D721Med (cell line): ENCODE measurements at places on chromosomes 5 and 9.

DNA sequence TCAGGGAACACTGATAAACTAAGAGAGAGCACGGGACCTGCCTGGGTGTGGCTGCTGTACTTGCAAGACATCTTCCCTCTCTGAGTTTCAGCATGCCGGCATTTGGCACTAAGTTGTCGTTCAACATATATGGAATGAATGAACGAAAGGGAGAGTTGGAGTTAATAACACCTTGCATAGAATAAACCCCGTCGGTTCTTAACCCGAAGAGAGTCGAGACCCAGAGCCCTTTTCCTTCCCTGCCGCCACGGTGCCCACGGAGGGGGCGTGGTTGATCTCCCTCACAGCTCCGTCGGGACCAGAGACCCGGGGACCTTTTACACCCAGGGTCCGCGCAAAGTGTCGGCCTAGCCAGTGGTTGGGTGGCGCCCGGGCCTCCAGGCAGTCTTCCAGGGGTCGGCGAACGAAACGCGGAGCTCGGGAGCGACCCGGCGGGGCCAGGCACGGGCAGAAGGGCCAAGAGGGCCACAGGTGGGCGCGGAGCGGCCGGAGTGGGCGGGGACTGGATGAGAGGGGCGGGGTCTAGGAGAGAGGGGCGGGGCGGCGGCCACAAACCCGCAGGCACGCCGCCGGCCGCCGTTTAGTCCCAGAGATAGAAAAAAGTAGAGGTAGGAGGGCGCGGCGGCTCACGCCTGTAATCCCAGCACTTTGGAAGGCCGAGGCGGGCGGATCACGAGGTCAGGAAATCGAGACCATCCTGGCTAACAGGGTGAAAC, 735 bp upstream of the RPL26L1 start:
- DNase-seq = peak; percentile 72

- DNase-seq = no peak
Observed at GRCh38 chr9:91589101-91589553, 165.5 kb upstream of the NFIL3 start.

DNA sequence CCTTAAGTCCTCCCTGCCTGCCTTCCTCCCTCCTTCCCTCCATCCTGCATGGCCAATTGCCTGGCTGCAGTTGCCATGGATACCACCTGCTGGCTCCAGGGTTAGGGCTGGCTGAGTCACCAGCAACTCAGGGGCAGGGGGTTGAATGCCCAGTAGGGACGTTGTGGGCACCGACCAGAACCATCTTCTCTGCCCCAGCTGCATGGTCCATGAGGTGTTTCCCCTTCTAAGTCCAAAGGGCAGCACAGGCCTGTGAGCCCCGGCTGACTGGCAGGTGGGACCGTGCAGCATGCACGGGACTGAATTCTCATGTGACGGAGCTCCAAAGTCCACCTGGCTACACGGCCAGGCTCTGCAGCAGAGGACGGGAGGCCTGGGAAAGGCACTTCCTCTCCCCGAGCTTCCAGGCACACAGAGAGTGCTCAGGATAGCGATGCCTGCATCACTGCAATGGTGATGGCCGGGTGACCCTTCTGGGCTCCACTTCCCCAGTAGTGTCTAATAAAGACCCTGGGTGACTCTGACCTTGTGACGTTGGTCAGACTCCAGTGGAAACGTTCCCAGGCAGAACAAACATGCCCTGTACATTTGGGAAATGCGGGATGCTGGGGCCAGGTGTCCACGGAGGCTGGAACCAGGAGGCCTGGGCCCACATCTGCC, 5.7 kb downstream of the ASS1 start:
- no peak for DNase-seq

DNA sequence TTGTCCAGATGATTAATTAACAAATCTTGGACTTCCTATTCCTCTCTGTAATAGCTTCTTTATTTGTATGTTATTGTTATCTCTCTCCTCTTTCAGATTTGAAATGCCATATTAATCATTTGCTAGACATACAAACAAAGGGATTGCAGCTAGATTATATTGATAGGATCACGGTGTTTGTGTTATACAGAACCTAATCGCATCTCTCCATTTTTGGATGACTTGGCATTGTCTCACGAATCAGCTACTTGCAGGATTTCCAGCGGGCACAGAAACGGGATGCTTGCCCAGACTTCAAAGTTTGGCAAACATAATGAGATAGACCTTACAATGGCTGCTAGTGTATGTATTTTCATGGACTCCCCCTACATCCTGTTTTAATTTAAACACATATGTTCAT, 368.1 kb downstream of the TLE4 start:
- no peak for DNase-seq

DNA sequence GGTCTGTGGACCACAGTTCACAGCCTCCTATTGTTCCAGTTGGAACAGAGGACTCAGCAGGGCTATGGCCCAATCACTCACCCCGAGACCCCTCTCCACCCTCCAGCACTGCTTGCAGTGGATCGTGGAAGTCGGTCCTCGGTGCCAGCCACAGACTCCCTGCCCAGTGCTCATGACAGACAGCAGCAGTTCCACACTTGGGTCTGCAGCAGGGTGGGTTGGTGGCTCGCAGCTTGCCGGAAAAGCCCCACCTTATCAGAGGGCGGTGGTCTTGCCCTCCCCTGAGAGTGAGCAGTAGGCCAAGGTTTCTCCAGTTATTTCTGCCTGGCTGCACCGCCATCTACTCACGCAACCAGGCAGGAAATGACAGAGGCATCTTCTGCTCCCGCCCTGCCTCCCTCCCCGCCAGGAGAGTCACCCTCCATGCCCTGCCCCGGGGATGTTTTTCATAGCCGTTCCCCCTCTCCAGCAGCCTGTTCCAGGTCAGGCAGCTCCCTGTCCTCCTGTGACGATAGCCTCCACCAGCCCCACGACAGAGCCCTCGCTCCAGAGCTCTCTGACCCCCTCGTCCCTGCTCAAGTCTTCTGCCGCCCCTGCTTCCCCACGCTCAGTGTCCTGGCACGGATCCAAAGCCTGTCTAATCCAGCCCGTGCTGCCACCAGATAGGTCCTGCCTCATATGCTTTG, 34.5 kb downstream of the UNC5A start:
- DNase-seq = peak; percentile 46

DNA sequence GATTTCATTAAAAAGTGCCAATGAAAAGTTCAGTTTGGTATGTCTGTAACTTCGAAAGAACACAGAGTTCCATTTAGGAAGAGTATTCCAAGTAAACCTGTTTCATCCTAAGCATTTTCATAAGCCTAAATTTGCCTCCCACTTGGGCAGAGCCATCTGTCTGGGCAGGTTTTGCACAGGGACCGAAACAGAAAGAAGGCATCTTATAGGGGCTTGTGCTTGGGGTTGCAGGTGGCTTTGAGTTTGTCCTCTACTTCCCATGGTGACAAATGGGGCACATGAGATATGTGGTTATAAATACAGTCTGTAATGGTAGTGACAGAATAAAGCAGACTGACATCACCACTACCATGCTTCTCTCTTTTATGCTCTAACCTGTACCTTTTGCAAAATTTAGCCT, 63.7 kb downstream of the MCTP1 start:
- DNase-seq = no peak

GRCh38 chr9:112331674-112331952, 1.8 kb downstream of the PTBP3 start:
- DNase-seq = no peak

- DNase-seq = no peak
Observed at GRCh38 chr5:56671571-56671970, 143.8 kb upstream of the MAP3K1 start.

- DNase-seq = no peak
Observed at GRCh38 chr5:132751444-132751843, 4.2 kb downstream of the CCNI2 start.

DNA sequence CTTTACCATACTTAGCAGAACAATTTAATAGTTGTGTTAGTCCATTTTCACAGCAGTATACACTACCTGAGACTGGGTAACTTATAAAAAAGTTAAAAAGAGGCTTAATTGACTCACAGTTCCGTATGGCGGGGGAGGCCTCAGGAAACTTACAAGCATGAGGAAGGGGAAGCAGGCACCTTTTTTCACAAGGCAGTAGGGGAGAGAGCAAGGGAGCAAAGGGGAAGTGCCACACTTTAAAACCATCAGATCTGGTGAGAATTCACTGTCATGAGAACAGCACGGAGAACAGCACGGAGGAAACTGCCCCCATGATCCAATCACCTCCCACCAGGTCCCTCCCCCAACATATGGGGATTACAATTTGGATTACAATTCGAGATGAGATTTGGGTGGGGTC, 269.9 kb downstream of the MTRR start:
- DNase-seq = no peak

GRCh38 chr9:2765250-2765880, 48.1 kb downstream of the KCNV2 start:
- DNase-seq = no peak

DNA sequence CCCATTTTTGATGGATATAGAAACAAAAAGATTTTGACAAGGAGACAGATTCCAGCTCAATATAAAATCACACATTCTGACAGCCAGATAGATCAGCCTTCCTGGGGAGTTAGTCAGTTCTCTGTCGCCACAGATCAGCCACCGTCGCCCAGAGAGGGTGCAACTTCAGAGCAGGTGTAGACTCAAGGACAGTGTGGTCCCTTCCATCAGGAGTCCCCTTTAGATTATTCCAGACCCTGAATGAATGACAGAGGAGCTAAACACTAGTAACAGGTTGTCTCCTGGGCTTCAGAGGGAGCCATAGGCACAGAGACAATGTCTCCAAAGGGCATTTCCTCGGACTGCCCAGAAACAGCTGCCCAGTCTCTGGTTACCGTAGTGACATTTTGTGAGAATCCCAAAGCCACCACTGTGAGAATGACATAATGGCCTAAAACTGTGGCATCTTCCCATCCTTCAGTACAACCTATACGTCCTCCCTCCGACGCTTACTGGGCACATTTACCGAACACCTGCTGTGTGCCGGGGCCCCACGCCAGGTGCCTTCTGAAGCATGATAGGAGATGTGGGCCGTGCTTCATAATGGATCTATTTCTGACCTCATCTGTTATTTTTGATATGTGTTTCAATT, 47.4 kb upstream of the SLC2A8 start:
- no peak for DNase-seq

DNA sequence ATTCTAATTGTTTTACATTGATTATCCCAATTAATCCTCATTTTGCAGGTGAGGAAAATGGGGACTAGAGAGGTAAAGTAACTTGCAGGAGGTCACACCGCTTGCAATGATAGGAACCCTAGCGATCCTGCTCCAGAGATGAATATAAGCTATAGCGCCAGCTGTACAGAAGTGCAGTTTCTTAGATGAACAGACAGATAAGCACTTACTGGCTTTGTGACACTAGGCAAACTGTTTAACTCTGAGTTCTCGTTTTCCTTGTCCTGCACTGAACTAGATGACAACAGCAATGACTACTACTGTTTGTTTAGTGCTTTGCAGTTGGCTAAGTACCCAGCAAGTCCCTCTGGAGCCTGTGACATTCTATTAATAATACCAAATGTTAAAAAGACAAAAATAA, 11.1 kb downstream of the LHX6 start:
- no peak for DNase-seq

DNA sequence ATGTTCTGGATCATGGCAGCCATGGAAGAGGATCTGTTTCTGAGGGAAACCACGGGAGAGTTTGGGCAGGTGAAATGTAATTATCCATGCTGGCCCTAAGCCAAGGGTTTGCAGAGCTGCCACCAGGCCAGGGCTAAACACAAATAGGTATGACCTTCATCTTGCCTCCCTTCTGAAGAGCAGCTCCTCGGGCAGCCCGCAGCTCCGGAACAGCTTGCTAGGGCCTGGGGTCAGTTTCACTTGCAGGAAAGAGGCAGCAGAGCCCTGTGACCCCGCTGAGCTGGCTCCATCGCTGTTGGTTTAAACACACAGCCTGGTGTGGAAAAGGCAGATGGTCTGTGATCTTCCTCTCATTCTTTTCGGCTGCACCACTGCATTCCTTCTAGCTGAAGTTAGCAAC, 141.4 kb downstream of the TMEM38B start:
- no peak for DNase-seq

- no peak for DNase-seq
Observed at GRCh38 chr5:132500931-132501628, 10.5 kb upstream of the IRF1 start.

DNA sequence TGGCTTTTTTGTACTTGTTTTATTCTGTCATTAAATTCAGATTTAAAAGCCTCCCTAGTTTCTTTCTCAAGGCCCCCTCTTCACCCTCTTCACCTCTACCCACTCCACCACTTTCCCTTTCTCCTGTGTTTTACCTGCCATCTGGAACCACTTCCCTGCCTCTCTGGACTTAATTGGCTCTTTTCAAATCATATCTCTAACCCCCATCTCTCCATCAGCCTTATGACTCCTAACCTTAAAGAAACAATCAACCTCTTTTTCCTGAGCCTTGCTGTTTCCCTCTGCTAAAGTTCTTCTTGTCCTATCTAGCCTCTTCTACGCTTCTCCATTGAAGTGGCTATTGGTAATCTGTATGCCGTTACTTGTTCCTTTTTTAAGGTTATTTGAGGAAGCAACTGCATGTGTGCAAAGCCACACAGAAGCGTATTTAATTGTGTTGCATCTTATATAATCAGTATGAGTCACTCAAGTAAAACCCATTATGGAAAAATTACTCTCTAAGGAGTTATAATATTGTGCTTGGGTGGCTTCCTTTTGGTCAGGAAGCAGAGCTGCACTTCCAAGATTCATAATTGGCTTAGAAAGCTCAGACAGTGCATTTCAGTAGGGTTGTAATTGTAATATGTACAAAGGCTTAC, 653.6 kb upstream of the ITGA1 start:
- DNase-seq = no peak

DNA sequence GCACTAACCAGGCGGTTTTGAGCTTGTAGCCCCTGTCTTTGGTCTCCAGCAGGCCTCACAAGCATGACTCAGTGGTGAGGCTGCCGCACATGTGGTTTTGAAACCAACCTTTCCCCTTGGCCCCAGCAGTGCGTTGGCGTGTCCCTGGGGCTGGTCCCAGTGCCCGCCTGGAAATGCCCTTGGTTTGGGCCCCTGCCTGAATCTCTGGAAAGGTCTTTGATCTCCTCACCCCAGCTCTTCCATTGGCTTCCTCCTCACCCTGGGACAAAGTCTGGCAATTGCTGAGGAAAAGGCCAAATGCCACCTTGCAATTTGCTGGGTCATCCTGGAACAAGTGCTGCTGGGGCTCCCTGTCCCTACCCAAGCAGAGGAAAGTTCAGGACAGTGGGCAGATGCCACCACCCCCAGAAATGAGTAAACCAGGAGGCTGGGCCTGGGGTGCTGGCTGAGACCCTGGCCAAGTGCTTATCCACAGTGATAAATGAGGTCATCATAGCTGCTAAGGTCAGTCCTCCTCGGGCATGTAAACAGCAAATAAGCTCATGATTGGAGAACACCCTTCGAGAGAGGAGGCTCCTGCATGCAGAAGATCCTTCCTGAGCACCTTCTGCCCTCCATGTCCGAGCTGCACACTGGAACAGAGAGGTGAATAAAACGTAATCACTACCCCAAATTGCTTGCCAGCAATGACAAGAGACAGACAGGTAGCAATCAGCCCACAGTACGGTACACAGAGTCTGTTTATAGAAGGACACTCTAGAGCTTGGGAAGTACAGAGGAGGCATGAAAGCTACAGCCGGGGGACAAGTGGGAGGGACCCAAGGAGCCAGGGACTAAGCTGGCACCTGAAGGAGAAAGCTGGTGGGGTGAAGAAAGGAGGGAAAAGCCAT, 98.9 kb upstream of the CPEB4 start:
- no peak for DNase-seq
